ENCODE measurements at places on chromosomes 7 and 10. TPM values are rescaled to one million over a fixed set of nuclear protein-coding genes. Genes with fewer than 3 reads are reported as not detected.

GRCh38 chr7:2109251-2109872 lies 123.4 kb downstream of the MAD1L1 start:
- no peak for DNase-seq

DNA sequence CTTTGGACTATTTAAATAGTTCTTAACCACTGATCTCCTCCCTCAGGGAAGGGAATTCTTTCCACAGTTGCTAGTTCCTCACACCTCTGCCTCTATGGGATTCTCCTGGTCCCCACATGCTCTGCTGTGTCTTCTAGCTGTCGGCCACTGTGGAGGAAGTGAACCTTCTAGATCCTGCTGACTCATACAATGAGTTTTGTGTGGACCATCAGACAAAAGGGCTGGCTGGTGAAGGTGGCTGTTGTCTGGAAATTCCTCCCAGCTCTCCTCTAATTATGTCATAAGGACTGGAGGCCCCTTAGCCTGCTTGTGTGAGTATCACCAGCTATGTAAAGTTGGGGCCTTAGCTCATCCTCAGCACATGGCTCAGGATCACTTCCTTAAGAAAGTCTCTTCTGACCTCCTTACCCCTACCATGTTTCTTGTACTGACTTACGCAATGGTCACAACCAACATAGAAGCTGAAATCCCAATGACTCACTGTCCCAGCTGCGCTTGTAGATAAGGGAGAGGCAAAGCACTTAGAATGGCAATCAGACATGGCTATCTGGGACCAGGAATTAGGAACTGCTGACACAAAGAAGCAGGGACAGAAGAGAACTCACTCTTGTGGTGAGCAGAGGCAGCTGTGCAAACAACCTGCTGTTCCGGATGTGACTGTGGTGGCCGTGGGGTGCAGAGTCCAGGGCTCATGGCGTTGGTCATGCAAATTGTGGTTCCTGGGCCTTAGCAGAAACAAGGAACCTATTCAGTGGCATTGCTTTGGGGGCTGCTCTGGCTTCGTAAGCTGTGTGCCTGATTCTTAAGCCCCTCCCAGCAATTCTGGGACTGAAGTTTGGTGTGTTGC lies 2.5 kb upstream of the MACC1 start:
- DNase-seq, result peak; percentile 13

DNA sequence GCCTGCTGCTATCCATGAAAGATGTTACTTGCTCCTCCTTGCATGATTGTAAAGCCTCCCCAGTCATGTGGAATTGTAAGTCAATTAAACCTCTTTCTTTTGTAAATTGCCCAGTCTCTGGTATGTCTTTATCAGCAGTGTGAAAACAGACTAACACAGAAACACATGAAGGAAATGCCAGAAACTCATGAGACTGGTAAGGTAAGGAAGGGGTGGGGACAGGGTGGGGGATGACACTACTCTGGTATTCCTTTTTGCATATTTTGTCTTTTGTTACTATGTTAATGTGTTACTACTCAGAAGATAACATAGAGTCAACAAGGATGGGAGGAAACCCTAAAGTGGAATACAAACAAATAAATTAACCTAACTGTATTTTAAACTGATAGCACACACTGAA lies 69.8 kb upstream of the DRGX start:
- DNase-seq, result no peak

GRCh38 chr7:7857143-7857583 lies 111.4 kb upstream of the GLCCI1 start:
- no peak for DNase-seq

GRCh38 chr7:107002529-107002998 lies 41.9 kb upstream of the PRKAR2B start:
- no peak for DNase-seq

- DNase-seq, result no peak
Observed at GRCh38 chr7:94176694-94177200, 172.6 kb upstream of the BET1 start.

DNA sequence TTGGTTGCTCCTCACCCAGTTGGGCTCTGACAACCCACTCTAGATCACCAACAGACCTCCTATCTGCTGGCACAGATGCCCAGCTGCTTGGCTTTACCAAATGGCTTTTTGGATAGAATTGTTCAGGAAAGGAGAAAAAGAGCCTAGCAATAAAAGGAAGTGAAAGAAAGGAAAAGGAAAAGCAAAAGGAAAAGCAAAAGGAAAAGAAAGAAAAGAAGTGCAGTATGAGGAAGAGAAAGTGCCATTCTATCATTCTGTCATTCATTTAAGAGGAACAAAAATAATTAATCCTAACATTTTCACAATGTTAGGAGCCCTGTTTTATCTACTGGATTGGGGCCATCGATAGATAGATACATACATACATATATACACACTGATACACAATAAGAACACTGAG lies 353.6 kb downstream of the THSD7A start:
- DNase-seq, result no peak

GRCh38 chr10:75722609-75723008 lies 291.2 kb downstream of the LRMDA start:
- no peak for DNase-seq

GRCh38 chr7:7438851-7439250 lies 96.8 kb downstream of the COL28A1 start:
- no peak for DNase-seq

GRCh38 chr10:61995220-61995503 lies 93.7 kb downstream of the ARID5B start:
- no peak for DNase-seq

GRCh38 chr10:121096617-121097431 lies 245.7 kb downstream of the WDR11 start:
- no peak for DNase-seq

DNA sequence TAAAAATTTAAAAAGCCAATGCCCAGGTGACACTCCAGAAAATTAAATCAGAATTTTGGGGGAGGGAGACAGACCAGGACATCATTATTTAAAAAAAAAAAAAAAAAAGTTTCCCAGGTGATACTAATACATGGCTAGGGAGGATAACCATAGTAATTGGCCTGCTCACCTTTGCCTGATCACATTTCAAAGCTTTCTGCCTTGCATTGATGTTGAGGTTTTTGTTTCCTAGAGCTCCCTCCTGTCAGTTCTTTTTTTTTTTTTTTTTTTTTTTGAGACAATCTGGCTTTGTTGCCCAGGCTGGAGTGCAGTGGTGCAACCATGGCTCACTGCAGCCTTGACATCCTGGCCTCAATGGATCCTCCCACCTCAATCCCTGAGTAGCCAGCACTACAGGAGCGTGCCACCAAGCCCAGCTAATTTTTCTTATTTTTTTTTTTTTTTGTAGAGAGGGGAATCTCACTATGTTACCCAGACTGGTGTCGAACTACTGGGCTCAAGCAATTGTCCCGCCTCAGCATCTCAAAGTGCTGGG lies 38.1 kb downstream of the CPED1 start:
- DNase-seq, result no peak

- no peak for DNase-seq
Observed at GRCh38 chr10:1348773-1349050, 292.5 kb downstream of the WDR37 start.

- no peak for DNase-seq
Observed at GRCh38 chr7:132730105-132730504, 153.8 kb upstream of the PLXNA4 start.

GRCh38 chr10:1293636-1294435 lies 237.7 kb downstream of the WDR37 start:
- DNase-seq, result no peak

- DNase-seq, result no peak
Observed at GRCh38 chr7:92557249-92557648, 28.7 kb downstream of the RBM48 start.

DNA sequence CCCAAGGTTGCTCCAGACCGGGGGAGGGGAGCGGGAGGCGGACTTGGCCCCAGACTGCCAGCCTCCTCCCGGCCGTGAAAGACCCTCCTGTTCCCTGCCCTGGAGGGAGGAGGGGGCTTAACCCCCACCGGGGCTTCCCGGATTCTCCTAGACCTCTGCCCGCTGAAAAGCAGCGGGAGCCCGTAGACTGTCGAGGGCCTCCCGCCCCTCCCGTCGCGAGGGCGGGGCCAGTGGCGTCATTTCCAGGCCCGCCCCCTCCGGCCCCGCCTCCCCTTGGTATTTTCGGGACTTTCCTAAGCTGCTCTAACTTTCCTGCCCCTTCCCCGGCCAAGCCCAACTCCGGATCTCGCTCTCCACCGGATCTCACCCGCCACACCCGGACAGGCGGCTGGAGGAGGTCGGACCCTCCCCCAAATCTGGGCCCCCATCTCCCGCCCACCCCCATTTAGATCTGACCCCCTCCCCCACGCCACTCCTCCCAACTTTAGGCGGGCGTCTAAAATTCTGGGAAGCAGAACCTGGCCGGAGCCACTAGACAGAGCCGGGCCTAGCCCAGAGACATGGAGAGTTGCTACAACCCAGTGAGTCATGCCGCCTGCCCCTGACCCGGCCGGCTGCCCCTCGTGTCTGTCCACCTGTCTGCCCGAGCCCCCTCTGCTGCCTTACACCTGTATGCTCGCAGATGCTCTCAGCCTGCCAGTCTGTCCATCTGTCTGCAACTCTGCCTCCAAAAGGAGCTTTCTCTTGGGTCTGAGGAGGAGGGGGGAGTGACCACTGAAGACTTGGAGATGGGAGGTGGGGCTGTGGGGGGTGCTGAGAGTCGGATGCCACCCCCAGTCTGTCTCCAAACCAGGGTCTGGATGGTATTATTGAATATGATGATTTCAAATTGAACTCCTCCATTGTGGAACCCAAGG lies at the start of gene NFKB2:
NFKB2 (plus strand) TSS at position 306 of the 917 bp plus-strand sequence; CDS start at position 561, 255 bp downstream.
- DNase-seq, result peak; percentile 87

DNA sequence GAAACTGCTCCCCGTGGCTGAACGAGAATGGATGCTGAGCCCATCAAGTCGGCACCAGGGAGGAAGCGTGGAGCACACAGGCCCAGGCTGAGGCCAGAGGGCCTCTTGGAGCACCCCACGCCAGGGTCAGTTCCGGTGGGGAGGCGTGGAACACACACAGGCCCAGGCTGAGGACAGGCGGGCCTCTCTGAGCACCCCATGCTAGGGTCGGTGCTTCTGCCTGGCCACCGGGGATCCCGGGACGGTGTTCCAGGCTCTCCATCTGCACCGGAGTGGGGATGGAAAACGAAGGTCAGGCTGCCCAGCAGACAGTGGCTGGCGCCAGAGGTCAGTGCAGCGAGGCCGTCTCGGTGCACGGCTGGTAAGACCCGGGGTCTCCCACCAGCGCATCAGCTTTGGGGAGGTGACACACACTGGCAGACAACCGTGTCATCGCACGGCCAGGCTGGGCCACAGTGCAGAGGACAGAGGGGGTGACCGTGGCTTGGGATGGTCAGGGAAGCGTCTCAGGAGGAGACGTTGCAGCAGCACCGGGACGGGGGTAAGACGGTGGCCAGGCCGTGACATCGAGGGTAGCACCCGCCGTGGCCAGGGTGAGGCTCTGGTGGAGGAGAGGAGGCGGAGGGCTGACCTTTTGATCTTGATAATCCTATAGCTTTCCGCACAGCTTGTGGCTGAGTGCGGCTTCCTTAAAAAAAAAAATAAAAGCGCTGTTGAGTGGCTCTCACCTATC lies 203.9 kb downstream of the ELFN1 start:
- DNase-seq, result no peak

DNA sequence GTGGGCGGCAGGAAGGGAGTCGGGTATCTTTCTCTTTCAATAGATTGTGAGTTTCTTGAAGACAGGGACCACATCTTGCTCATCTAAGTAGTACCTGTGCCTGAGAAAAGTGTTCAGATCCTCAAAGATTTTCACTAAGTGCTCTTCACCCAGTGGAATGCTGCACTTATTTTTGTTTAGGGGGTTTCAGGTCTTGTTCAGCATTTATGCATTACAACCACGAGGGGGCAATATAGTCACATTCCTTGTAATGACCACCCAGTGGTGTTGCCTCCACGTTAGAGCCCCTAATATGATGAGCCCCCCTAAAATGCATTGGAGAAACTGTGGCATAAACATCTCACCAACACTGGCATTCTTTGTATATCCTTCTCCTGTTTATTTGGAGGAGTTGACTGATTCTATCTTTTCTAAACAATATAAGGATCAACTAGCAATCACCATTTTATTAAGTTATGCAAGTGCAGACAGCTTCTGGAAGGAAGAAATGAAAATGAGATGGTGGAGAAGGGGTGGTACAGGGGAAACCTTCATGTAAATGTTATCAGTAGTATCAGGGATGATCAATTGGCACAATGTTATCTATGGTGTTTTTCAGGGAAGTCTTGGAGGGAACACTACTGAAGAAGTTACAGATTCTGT lies 3.1 kb upstream of the PAPSS2 start:
- no peak for DNase-seq

GRCh38 chr7:91459539-91459938 lies 195.3 kb downstream of the FZD1 start:
- DNase-seq, result no peak

The CCDC146 gene
- 35.9 TPM for total RNA-seq

The LOXL4 gene
- 20.5 TPM for total RNA-seq

The TMEM225B gene
- total RNA-seq, result 1.1 TPM

The AQP1 gene
- total RNA-seq, result 197 TPM

The OR13A1 gene
- total RNA-seq, result not detected

The SLC26A3 gene
- total RNA-seq, result not detected

The LIPM gene
- total RNA-seq, result not detected

The RNF32 gene
- total RNA-seq, result 3.1 TPM

The ARHGEF5 gene
- total RNA-seq, result 56.7 TPM

Measured in thyroid gland (tissue), 4 donors.